ENCODE measurements at places on chromosomes 1 and 21.

DNA sequence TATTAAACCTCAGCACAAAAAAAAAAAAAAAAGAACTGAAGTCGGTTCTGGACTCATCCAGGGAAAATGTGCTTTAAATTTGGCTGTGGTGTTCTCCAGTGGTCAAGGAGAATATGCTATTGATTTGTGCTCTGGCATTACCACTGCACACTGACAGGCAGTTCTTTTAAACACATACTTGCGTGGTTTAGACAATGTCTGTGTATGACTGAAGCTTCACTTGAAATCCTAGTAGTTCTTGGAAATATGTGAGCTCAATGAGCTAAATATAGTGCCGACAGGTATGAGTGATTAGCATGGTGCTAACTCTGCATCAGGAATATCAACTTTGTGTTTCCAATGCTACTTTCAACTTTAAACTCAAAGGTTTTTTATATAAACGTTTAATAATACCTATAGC lies 415.6 kb downstream of the SMYD3 start:
- DNase-seq = no peak

DNA sequence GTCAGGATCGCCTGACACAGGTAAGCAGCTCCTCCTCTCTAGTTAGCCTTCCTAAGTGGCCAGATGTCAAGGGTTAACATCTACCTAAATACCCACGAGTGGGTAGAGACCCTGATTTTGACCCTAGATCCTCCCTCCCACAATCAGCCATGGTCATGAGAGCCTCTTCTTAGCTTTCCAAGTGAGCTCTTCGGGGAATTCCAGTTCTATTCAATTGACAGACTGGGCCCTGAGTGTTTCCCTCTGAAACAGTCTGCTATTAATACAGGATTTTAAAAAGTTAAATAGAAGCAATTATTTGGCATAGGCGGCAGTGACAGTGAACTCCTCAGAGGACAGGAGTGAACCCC lies 28.1 kb downstream of the C2CD2 start:
- DNase-seq = no peak

GRCh38 chr1:56970280-56970679 lies 4.5 kb upstream of the C8B start:
- DNase-seq = no peak

- no peak for DNase-seq
Observed at GRCh38 chr1:179632868-179633267, 41.2 kb downstream of the TDRD5 start.

- DNase-seq = no peak
Observed at GRCh38 chr1:206706806-206707366, 22.2 kb downstream of the MAPKAPK2 start.

DNA sequence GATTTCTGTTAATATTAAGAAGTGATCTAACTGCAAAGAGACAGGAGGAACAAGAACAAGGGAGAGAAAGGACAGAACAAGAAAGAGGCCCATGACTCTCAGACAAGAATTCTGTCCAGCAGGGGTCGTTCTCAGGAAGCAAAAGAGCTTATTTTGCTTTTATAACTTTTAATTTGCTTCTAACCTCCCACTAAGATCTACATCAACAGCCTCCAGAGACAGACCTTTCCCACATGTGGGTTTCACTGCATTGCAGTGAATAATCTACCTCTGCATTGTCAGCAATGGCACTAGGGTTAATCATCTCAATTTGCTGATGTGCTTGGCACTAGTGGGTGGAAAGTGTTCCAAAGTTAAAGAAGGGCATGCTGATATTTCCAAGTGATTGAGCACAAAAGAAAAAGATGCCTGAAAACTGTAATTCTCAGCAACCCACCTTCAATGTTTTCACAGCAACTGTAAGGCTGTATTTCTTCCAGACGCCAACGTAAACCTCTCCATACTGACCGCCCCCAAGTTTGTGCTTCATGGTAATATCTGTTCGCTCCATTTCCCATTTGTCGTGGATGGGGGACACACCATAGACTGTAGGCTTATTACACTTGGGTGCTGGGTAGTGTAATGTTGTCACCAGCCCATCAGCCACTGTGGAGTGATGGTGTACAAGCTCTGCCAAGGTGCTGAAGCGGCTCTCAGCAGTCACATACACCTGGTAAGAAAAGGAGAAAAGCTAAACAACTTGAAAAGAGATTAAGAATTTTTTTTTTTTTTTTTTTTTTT lies 39.5 kb downstream of the TOR3A start:
- no peak for DNase-seq

- DNase-seq = no peak
Observed at GRCh38 chr1:196114193-196114592, 494.0 kb downstream of the KCNT2 start.

GRCh38 chr1:58159434-58159830 lies 387.1 kb downstream of the OMA1 start:
- no peak for DNase-seq

- DNase-seq = no peak
Observed at GRCh38 chr21:44018813-44019567, 6.9 kb downstream of the TRAPPC10 start.

DNA sequence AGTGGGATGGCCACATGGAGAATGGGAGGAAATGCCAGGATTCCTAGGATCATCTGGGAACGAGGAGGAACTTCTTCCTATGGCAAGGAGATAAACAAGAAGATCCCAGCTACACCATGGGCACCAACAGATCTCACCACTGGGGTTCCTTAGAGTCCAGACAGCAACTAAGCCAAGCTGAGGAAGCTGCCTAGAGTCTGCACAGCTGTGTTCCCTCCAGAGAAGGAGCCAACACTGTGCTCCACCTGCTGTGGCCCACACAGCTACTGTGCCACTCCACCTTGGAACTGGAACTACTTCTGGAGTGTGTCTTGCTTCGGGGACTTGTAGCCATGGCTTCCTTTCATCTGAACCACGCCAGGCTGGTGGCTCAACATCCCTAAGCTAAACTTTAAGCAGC lies 6.0 kb downstream of the IFNAR1 start:
- DNase-seq = no peak

DNA sequence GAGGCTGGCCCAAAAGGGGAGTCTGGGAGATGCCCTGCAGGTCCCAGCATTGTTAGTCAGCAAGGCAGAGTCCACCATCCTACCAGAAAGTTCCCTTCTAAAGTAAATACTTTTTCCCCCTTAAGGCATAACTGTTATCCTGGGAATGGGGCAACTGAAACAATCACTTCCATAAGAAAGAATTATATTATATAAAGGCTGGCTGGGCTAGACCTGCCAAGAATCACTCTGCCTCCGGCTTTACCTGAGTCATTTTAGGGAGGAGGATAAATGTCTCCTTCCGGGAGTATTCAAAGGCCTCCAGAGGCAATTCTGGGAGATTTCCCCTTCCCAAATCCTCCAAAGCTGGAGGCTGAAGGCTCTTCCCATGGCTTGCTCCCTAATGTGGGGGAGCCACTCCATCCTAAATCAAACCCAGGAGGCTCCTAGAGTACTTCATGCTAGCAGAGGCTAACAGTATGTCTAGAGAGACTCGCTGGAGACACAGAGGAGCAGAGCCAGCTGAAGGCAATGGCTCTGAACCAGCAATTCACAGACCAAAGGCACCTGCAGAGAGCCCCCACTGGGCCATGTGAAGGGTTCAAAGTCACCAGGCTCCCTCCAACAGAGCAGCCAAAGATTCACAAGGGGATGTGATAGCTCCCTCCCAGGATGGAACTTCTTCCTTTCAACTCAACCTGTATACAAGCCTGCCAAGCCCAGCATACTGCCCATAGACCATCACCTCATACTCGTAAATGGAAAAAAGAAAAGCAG lies 116.0 kb downstream of the ASTN1 start:
- DNase-seq = no peak

DNA sequence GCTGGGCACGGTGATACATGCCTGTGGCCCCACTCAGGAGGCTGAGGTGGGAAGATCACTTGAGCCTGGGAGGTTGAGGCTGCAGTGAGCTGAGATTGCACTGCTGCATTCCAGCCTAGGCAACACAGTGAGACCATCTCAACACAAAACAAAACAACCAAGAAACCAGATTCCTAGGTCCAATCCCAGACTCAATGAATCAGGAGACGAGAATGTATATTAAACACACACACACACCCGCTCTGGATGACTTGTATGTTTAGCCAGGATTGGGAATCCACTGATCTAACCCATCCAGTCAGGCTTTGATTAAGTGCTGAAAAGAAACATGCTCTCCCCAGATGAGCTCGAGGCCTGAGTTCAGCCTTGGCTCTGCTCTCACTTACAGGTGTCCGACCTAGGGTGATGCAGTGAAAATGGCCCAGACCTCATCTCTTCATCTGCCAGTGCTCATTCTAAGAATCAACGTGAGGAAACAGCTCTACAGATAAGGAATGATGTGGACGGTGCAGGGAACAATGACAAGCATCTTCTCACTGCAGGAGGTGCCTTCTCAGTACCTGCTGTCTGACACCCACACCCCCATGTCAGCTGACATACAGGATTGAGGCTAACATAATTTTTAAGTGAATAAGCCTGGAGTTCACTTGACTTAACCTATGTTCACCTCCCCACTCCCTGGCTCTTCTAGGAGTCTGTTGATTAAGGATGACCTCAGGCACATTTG lies 15.3 kb upstream of the SRSF4 start:
- DNase-seq = no peak

GRCh38 chr1:53025769-53026112 lies 36.3 kb upstream of the PODN start:
- no peak for DNase-seq

GRCh38 chr1:2422523-2422922 lies 10.2 kb upstream of the PEX10 start:
- no peak for DNase-seq

GRCh38 chr1:30196457-30196856 lies 526.9 kb downstream of the MATN1 start:
- no peak for DNase-seq

- DNase-seq = no peak
Observed at GRCh38 chr1:151635479-151636072, 23.7 kb downstream of the SNX27 start.

GRCh38 chr1:90295534-90295933 lies 300.6 kb downstream of the ZNF326 start:
- DNase-seq = no peak

GRCh38 chr1:169610858-169611257 lies 19.1 kb downstream of the SELP start:
- DNase-seq = no peak

- no peak for DNase-seq
Observed at GRCh38 chr1:204925701-204926100, 55.0 kb downstream of the NFASC start.

GRCh38 chr1:90621986-90622385 lies 95.1 kb downstream of the BARHL2 start:
- no peak for DNase-seq

GRCh38 chr1:75265792-75266191 lies 131.6 kb downstream of the LHX8 start:
- DNase-seq = no peak

- DNase-seq = no peak
Observed at GRCh38 chr1:54922040-54922761, 35.2 kb upstream of the DHCR24 start.

GRCh38 chr1:214581785-214582184 lies 21.2 kb upstream of the CENPF start:
- DNase-seq = no peak

- DNase-seq = no peak
Observed at GRCh38 chr1:202126426-202126825, 3.7 kb downstream of the GPR37L1 start.

GRCh38 chr1:228648647-228649383 lies 86.5 kb upstream of the RHOU start:
- no peak for DNase-seq

- no peak for DNase-seq
Observed at GRCh38 chr1:95437781-95438180, 203.8 kb downstream of the RWDD3 start.

DNA sequence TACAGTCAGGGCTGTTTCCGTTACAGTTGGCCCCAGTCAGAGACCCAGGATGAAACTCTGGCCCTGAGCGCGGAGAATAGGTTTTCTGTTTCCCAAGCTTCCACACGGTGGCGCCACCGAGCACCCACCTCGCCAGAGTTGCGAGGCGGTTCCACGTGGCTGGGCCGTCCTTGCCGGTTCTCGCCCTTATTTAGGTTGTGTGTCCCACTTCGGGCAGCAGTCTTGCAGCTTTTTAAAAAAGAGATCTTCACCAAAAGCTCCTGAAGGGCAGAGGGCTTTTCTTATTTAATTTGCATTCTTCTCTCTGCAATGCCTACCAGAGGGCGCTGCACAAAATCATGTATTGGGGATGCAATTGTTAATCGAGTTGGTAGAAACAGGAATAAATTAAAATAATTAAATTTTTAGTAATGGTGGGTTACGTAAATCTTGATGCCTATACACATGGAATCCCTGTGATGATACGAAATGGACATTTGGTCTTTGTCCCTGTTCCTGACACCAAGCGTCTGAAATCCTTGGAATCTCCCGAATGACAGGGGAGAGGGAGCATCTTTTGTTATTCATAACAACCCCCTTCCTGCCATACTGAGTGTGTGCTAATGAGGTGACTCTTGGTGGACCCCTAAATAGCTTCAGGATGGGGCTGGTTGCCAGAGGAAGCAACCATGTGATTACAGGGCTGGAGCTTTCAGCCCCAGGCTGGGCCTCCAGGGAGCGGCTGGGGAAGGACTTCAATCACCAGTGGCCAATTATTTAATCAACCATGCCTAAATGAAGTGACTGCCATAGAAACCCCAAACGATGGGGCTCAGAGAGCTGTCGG lies 5.6 kb upstream of the S100A7 start:
- peak; percentile 87 for DNase-seq

GRCh38 chr1:61560385-61560784 lies 164.6 kb downstream of the TM2D1 start:
- DNase-seq = no peak

DNA sequence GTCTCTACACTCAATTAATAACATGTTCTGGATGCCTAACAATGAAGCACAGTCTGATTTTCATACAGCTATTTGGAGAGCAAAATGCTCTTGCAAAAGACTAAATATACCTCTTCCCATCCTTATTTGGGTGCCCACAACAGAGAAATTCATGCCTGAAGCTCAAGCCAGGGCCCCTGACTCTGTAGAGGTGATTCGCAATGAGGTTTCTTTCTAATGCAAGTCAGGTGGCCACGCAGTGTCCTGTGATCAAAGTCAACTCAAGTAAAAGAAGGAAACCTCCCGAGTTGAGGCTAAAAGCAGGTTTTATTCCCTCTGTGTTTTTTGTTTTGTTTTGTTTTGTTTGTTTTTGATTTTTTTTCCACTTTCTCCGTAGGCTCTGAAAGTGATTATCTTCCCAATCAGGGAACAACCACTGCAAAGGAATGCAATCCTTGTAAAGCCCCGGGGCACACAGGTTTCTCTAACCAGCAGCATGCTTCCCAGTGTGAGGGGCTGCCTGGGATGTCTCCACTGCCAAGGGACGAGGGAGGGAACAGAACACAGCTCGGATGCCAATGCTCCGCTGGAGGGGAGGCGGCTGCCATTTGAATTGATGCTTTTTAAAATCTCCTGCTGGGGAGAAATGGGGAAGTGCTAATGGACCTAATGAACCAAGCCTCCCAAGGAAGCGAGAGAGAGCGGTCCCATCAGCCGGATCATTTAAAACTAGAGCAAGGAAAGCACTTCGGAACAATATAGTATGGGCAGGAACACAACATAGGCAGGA lies 73.8 kb upstream of the SSX2IP start:
- DNase-seq = no peak

Measured in activated effector memory CD4-positive, alpha-beta T cell treated with anti-CD3 and anti-CD28 coated beads, Interleukin-2, amount 50 U/mL, for 16 hours (primary cell).